Esophagus squamous epithelium (tissue), 5 donors: ENCODE measurements at places on chromosomes 3 and 15.

GRCh38 chr3:147652651-147653366 lies 243.6 kb downstream of the ZIC1 start:
- DNase-seq: no peak

DNA sequence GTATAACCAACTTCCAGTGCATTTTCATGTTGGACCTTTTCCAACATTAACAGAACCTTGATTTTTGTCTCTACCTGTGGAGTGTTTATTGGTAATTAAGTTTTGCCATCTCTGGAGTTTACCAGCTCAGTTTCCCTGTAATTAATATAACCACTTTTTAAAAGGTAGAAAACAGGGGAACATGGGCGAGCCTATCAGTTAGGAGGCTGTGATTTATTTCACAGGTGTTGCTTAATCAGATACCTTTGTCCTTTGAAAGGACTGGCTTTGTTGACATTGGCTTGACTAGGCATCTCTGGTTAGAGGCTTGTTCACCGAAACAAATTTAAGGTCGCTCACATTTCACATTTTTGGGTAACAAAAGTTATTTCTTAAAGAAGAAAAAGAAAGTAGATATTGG lies 622 bp downstream of the NAALADL2 start:
- DNase-seq: no peak

DNA sequence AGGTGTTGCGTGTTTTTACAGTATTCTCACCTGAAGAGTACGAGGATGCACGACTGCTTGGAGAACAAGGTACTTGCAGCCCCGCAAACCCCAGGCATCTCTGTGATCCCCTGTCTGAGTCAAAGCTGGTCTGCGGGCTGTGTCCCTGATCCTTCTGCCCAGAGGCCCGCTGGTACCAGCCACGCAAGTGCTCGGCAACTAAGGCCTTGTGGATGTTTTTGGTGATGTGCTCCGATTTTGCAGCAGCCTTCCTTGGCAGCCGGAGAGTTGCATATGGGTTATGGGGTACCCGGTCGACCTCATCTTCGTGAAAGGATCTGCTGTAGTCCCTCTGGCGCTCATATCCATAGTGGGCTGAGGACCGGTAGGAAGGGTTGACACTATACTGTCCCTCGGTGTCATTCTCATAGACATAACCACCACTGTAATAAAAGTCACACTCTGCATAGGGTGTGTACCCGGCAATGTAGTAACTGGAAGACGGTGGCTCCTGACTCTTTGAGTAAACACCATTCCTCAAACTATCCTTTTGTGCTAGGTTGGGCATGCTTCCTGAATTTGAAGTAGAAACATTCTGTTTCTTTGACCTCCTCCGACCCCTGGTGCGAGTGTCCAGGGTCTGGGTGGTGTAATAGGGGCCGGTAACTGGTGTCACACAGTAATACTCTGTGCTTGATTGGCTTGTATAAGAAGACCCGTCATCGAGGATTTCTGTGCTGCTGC lies 58.6 kb upstream of the LMOD3 start:
- no peak for DNase-seq

- no peak for DNase-seq
These were observed 322.2 kb downstream of the SLC9A9 start for GRCh38 chr3:143526011-143526545.

DNA sequence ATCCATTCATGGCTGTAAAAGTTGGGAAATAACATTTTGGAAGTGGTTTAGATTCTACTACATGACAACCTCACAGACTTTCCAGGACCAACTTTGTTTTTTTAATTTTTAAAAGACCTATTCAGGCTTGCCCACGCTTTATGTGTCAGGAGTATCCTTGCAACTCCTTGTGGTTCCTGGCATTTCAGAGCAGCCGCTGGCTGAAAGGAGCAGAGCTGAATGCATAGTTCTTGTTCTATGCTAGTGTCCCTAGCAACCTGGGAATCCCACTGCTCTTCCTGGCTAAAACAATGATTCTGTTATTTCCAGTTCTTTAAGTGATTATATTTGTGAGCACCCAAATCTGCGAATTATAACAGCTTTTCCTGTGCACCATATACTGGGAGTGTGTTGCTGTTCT lies 34.9 kb downstream of the CP start:
- no peak for DNase-seq

GRCh38 chr3:172595664-172596393 lies 72.6 kb upstream of the TNFSF10 start:
- DNase-seq: no peak

- DNase-seq: no peak
These were observed 398.5 kb downstream of the PDCD6IP start for GRCh38 chr3:34196914-34197313.

GRCh38 chr15:88812133-88812532 lies 8.9 kb downstream of the ACAN start:
- no peak for DNase-seq

GRCh38 chr3:122555275-122556071 lies 8.6 kb downstream of the PARP9 start:
- no peak for DNase-seq

- DNase-seq: no peak
These were observed 5.7 kb downstream of the KLHL40 start for GRCh38 chr3:42690766-42691680.

- DNase-seq: no peak
These were observed 21.7 kb downstream of the DZIP1L start for GRCh38 chr3:138093721-138094120.

- DNase-seq: no peak
These were observed 181.6 kb downstream of the EPHA6 start for GRCh38 chr3:96996009-96996408.

GRCh38 chr3:44992555-44993470 lies 16.8 kb downstream of the EXOSC7 start:
- no peak for DNase-seq

GRCh38 chr3:138781012-138781470 lies 53.7 kb downstream of the PIK3CB start:
- no peak for DNase-seq

DNA sequence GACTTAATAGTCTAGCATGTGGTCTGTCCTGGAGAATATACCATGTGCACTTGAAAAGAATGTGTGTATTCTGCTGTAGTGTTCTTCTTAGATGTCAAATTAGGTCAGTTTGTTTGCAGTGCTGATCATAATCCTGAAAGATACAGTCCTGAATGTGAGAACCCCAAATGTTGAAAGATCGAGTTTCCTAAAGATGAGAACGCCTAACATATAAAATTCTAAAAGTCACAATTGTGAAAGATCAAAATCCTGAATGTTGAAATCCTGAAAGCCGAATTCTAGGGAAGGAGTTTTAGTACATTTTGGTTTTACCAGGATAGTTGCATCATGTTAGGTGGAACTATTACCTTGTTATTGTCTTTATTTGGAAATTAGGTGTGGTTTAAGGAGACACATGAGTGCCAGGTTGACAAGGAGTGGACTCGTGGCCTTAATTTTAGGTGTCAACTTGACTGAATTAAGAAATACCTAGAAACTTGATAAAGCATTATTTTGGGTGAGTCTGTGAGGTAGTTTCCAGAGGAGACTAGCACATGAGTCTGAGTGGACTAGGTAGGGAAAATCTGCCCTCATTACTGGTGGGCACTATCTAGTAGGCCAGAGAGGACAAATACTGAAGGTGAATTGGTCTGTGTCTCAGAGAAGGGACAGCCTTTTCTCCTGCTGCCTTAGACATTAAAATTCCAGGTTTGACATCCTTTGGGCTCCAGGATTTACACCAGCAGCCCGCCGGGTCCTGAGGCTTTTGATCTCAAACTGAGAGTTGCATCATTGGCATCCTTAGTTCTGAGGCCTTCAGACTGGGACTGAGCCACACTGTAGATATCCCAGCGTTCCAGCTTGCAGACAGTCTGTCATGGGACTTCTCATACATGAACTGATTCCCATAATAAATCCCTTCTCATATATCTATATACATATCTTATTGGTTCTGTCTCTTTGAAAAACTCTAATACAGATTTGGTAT lies 77.1 kb downstream of the LRRC28 start:
- no peak for DNase-seq

- no peak for DNase-seq
These were observed 52.2 kb upstream of the TBC1D21 start for GRCh38 chr15:73821181-73821580.

DNA sequence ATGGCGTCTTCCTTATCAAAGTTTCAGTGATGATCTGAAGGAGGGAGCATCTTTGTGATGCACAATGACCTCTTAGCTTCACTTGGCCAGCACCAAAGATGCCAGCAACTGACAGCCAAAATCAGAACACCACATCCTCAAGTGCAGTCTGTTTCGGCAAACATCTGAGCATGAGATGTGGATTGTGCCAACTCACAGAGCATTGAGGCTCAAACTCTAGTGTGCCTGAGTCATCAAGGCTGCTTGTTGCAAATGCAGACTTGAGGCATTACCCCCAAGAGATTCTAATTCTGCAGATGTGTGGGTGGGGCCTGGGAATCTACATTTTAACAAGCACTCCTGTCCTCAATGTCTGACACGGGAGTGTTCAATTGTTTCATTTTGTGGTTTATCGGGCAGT lies 35.8 kb downstream of the ABHD5 start:
- no peak for DNase-seq

DNA sequence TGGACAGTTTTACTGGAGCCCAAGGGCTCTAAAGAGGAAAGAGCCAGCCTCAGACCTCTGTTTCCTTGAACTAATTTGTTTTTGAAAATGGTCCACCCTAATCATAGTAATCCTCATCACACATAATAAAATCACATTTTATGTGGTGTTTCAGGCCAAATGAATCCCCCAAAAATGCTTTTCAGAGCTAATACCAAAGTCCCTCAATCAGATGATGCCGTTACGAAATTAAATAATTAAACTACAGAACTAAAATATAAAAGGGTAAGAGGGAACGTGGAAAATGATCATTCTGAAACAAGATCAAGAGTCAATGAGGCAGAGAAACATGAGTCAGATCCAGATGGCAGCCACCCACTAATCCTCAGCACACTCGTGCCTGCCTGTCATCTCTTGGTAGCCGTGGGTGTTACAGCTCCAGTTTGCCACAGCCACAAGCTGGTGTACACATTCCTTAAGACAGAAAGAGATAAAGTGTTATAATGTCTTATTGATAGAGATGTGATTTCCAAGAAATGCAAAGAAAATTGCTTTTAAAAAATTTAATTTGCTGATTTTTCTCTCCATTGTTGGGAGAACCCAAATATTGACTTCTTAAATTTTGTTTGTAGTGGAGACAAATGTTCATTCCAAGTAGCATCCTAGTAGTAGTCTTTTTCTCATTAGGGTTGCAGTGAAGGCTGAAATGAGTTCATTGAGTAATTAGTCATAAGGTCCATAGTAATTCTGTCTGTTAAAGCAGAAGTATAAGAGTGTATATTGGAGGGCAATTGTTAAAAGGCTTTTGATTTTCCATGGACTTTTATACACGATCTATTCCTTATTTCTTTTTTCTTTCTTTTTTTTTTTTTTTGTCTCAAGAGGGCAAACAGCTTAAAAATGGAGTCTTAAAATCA lies 104.2 kb downstream of the AGBL1 start:
- no peak for DNase-seq

DNA sequence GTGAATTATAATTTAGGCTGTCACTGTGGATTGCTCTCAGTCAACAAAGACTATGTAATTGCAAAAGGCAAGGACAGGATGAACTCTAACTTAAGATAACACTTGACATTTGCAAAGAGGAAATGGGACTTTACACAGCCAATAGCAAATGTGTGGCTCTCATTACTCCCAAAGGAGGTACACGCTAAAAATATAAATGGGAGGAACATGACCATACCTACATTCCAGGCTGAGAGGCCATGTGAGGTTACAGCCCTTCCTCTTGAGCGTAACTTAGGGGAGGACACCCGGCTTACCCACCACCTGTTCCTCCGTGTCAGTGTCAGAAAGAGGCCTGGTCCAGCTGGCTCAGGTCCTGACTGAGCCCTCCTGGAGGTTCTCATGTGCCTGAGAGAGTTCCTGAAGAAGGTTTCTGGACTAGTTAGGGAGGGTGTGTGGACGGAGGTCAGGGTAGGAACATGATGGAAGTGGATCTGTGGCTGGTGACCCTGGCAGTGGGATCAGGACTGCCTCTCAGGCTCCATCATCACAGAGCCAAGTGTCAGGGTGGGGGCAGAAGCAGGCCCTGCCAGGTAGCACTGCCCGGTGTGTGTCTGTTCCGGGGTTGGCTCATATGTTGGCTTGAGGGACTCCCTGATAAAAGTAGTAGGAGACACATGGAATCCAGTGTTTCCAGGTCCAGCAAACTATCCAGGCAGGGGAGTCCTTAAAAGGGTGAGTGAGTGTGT lies 7.9 kb downstream of the POPDC2 start:
- no peak for DNase-seq

DNA sequence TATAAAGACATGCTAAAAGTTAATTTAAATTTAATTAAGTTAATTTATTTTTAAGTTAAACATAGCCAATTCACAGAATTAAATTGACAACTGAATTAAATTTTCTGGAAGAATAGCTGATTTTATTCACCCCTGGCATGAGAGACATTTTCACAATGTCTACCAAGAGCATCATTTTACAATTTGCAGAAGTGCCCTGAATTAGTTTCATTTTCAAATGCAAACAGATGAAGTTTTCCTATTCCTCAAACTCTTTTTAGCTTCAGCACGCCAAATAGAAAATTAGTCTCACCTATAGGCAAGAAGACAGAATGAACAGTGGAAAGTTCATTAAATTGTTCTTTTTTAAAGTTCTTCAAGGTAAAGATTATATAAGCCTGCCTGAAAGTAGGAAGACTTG lies 259.3 kb downstream of the ZBBX start:
- no peak for DNase-seq

GRCh38 chr15:40458495-40459371 lies 12.1 kb upstream of the CHST14 start:
- DNase-seq: no peak

DNA sequence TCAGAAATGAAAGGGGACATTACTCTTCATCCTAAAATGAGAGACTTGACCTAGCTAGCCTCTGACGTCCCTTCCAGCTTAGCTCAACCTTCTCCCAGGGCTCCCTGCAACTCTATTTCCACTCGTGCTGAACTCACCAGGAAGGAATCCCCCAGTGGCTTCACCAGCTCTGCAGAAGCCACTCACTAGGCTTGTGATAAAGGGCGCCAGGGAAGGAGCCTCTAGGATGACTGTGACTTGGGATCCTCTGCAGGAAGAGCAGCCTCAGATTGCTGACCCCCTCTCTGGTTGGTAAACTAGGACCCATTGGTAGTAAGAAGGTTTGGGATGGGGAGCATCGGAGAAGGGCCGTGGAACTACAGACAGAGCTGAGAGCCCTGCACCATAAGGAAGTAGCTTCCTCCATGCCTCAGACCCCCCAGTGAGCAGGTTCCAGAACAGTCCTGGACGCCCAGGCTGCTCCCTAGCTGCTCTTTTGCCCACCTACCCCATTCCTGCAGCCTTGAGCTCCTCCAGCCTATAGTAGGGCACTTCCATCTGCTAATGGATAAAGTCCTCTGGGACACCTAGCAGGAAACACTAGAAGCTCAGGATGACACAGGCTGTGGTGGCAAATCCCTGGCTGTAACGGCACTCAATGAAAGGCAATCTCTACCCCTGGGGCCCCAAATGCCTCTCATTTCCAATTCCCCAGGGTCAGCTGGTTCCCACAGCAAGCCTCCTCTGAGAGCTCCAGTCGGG lies 26.0 kb downstream of the PLA2G4F start:
- no peak for DNase-seq

GRCh38 chr3:167467848-167468611 lies 5.8 kb downstream of the SERPINI2 start:
- DNase-seq: no peak
